Spinal cord (tissue), 10 donors: ENCODE measurements at places on chromosomes 1 and 21. TPM values are rescaled to one million over a fixed set of nuclear protein-coding genes. Genes with fewer than 3 reads are reported as not detected.

DNMT3L gene
- total RNA-seq, result not detected

ARHGAP29 gene
- 83.5 TPM for total RNA-seq

G0S2 gene
- 1.7 TPM for total RNA-seq

DNAJC6 gene
- 158 TPM for total RNA-seq

SPRR4 gene
- not detected for total RNA-seq

PFDN2 gene
- total RNA-seq, result 30.3 TPM

GABRD gene
- 0.88 TPM for total RNA-seq

ADAMTSL4 gene
- 13.1 TPM for total RNA-seq

TIAM1 gene
- 41.8 TPM for total RNA-seq

GJA8 gene
- total RNA-seq, result not detected

IL6R gene
- total RNA-seq, result 7.3 TPM

AGT gene
- total RNA-seq, result 174 TPM
